ENCODE measurements at places on chromosomes 11 and 22.
A peak's percentile ranks its signal among the peaks of the same experiment; 100 is the strongest.

- no peak for DNase-seq
These were observed 179.6 kb downstream of the BRD1 start for GRCh38 chr22:49648053-49648452.

GRCh38 chr11:104858882-104859775 lies 39.1 kb downstream of the CASP12 start:
- no peak for DNase-seq

GRCh38 chr11:13223112-13223511 lies 54.5 kb upstream of the BMAL1 start:
- DNase-seq = no peak

DNA sequence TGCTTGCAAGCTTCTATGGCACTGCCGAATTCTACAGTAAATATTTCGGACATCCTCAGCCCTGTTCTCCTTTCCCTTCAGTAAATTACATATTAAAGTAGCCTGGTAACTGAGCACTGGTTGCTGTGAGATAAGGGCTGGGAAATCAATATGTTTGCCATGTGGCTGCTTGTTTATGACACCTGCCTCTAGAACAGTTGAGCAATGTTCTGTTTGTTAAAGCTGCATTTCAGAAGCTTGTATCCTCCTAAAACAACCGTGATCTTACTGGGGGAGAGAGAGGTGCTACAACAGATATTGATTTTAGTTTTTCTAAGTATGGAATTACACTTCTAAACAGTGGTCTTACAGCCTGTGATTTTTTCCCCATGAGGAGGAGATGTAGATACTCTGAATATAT lies 39.4 kb downstream of the ZBTB16 start:
- peak; percentile 55 for DNase-seq

DNA sequence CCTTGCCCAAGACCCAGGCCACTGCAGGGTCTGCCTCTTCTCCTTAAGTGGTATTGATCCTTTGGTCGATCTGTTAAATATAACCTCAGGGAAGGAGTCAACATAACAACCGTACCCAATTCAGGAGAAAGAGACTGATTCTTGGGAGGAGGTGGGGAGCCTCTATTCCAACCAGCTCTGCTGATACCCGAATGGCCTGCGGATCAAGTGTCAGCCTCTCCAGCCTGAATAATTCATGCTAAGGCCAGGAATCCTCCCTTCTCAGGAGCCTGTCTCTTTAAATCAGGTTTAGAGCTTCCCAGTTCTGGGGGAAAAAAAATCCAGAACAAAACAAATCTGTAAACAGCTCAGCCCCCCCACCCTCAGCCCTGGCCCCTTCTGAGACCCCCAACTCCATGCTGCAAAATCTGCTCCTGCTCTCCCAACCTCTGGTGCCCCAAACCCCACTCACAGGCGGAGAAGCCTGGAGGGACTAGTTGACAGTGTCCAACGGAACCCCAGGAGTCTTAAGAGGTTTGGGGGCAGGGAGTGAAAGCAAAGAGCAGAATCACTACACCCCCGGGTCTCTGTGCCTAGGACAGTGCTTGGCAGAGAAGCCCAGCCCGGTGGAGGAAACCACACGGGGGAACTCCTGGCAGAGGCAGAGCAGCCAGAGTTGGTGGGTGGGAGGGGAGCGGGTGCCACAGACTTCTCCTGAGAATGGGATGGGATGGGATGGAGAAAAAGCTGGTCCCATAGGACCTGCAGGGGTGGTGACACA lies 863 bp upstream of the TPBGL start:
- no peak for DNase-seq

DNA sequence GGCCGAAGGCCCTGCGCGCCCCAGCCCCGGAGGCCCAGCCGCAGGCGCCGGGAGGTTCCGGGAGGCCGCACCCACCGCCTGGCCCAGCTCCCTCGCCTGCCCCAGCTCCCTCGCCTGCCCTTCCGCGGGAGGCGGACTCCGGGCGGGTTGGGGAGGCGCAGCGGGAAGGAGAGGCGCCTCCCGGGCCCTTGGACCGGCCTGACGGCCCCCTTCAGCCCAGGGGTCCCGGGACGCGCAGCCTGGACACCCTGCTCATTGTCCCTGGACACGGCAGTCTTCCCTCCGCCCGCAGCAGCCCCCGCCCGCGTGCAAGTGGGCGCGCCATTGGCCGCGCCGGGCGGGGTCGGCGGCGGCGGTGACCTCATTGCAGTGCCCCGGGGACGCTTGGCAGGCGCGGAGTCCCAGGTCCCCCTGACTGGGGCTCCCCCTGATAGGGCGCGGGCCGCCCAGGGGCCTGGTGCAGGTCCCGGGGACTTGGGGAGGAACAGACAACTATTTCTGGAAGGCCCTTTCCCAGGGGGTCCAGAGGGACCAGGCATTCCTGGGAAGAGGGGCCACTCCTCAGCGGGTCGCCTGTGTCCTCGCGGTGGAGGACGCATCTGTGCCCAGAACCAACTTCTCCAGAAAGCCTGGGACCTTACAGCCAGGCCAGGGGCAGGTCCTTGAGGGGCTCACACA lies 501 bp downstream of the CD151 start:
- DNase-seq = peak; percentile 60

GRCh38 chr11:114044042-114044871 lies 15.3 kb upstream of the ZBTB16 start:
- no peak for DNase-seq

DNA sequence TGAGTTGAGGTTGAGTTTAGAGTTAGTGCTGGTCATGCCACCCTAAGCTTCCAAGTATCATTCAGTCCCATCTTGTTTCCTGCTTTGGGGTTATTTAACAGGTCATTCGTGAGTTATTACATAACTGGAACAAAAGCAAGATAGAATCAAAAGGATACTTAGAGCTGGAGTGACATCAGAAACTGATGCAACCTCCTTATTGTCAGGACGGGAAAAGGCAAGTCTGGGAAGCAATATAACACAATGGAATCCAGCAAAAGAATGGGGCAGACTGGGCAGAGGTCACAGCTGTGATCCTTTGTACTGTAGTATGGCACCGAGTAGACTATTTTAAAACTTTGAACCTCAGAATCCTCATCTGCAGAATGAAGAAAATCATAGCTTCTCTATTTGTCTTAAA lies 4.4 kb upstream of the PRSS23 start:
- no peak for DNase-seq

DNA sequence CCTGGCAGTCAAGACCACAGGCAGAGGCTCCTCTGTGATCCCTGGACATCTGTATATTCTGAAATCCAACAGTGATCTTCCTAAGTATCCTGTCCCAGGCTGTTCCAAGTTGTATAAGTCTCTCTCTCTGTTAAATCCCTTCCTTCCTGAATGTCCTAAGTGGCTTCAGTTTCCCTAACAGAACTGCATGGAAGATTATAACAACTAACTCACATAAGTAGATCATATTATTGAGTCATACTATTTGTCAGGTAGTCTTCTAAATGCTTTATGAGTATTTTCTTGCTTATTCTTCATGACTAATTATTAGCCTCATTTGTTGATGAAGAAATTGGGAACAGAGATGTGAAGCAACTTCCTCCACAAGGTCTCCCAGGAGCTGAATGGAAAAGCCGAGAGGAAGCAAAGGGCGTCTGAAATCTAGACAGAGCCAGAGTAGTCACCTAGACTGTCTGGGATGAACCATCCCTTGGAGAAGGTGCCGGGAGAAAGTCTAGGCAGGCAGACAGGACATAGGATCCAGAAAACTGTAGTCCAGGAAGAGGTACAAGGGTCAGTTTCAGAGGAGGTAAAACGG lies 93.2 kb upstream of the FAT3 start:
- DNase-seq = no peak

- peak; percentile 20 for DNase-seq
These were observed 10.1 kb upstream of the PRSS23 start for GRCh38 chr11:86790195-86790725.

- DNase-seq = no peak
These were observed 123.0 kb downstream of the CSNK2A3 start for GRCh38 chr11:11230087-11230486.

GRCh38 chr22:17477391-17477833 lies 85.9 kb upstream of the SLC25A18 start:
- no peak for DNase-seq

All from hematopoietic multipotent progenitor cell treated with erythropoietin and hydrocortisone succinate and interleukin-3 and kit ligand, for 8 days (in vitro differentiated cells).